Sciatic nerve (tissue), 2 donors: ENCODE measurements at places on chromosomes 16 and 17. TPM values are rescaled to one million over a fixed set of nuclear protein-coding genes. Genes with fewer than 3 reads are reported as not detected.

TBX21 gene
- total RNA-seq, result 1.1 TPM

KRT13 gene
- total RNA-seq, result 0.62 TPM

SPN gene
- 5.4 TPM for total RNA-seq

KRT27 gene
- total RNA-seq, result 1.2 TPM

ALOX12B gene
- total RNA-seq, result not detected

CHAD gene
- not detected for total RNA-seq

SCN4A gene
- total RNA-seq, result 3.5 TPM

TP53TG3 gene
- total RNA-seq, result not detected

DNA sequence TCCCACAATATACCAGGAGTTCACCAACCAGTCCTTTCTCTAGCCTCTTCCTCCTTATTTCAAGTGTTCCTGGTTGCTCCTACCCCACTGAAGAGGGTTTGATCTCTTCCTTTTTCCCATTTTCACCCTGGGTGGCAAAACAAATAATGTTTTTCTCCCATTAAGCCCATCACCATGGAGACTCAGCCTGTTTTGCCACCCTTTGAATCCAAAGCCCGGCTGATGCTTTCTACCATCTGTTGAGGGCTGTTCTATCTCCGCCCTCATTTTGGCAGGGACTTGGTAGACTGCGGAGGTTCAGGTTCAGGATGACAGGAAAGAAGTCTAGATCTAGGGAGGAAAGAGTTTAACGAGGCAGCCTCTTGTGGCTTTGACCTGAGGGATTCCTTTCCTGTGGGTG is 2.6 kb downstream of the DNAH2 start:
- DNase-seq, result no peak

GRCh38 chr16:16120382-16121184 is 102.7 kb downstream of the ABCC6 start:
- no peak for DNase-seq

DNA sequence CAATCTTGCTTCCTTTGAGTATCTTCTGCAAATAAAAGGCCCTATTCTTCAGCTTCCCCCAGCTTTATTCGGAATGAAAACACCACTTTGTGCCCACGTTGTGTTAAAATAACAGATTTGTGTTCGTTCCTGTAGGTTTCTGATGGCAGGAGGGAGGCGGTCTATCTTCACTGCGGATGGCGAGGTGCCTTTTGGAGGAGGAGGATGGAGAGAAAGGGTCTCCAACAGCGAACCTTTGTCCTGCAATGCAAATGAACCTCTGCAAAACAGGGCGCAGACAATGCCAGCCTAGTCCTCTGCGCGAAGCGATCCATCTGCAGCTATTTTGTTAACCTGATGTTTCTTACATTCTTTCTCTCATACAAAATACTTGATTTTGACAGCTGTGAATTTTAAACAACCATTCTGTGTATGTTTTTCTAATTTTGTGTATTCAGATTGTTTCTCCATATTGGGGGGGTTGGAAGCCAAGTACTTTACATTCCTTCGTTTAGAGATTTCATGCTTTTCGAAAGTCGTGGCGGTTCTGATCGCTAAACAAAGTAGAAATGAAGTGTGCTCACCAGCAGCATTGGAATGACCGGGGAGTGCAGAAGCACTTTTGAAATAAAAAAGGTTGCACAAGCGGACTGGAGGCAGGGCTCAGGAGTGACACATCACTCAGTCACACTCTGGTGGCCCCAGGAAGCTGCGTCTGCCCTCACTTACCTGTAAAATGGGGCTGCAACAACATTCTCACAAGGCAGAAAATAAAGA is 279.0 kb upstream of the IRX5 start:
- DNase-seq, result no peak

DNA sequence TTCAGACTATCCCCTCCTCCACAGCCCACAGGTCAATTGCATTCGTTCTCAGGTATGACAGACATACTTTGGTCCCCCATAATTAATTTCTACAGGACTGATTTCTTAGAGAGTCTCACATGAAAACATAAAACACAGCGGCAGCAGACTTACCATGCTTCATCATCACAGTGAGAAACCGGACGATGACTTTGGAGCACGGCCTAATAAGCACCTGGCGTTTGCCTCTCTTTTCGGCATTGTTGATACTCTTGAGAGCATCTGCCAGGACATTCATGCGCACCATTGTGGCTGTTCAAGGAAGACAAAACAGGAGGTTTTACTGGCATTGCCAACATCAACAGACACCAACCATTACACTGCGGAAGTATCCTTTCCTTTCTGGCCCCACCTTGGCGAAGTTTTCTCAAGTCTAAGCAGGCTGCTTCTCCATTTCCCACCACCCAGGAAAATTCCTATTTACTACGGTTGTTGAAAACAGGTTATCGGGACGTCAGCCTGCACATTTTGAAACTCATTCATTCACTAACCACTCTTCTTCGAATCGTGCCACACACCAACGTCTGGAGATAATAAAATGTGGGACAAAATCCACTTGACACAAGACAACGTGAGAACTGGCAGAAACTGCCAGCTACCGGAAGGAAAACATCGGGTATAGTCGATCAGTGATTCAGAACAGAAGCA is 1.2 kb downstream of the RPS15A start:
- DNase-seq, result no peak

DNA sequence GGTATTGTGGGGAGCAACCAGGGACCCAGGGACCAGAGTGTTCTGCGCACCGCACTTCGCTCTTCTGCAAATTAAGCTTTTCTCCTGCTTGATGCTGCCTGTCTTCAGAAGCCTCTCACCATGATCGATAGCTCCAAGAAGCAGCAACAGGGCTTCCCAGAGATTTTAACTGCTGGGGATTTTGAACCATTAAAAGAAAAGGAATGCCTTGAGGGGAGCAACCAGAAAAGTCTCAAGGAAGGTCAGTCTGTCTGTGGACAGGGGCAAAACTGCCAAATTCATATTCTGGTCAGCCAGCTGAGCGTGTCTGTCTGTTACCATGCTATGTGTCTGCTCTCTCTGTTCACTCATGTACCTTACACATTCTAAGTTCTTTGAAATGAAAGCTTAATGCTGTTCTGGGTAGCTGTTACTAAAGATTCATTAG is 115.7 kb downstream of the MRTFB start:
- no peak for DNase-seq

DNA sequence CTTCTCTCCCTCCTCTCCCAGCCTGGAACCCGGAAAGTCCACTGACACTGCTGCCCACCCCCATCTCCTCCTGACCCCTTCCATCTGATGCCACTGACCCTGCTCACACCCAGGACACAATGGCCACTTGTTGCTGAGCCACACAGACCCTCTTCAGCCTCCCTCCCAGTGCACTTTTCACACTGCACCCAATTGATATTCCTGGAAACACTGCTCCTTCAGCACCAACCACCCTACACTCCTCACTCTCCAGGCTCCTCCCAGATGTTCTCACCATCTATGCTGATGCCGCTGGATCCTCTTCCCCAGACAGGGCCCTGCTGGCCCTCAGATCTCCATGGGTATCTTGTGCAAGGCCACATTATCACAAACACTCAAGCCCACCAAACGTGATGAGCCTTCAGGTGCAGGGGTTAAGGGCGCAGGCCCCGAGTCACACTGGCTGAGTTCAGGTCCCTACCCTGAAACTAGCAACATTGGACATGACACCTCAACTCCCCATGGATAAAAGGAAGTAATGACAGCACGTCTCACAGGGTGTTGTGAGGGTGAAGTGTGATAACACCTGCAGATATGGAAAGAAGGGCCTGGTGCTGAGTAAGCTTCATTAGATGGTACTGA is 238.1 kb downstream of the ZNF423 start:
- peak; percentile 26 for DNase-seq

- DNase-seq, result no peak
These were observed 22.3 kb downstream of the C16orf90 start for GRCh38 chr16:3472878-3473595.

DNA sequence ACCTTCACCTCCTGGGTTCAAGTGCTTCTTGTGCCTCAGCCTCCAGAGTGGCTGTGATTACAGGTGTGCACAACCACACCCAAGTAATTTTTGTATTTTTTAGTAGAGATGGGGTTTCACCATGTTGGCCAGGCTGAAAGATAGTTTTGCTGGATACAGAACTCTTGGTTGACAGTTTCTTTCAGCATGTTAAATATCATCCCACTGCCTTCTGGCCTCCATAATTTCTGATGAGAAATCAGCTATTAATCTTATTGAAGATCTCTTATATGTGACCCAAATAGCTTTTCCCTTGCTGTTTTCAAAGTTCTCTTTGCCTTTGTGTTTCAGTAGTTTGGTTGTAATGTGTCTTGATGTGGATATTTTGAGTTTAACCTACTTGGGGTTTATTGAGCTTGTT is 50.3 kb upstream of the BRD7 start:
- DNase-seq, result no peak

GRCh38 chr17:55117164-55117563 is 147.6 kb upstream of the HLF start:
- no peak for DNase-seq

DNA sequence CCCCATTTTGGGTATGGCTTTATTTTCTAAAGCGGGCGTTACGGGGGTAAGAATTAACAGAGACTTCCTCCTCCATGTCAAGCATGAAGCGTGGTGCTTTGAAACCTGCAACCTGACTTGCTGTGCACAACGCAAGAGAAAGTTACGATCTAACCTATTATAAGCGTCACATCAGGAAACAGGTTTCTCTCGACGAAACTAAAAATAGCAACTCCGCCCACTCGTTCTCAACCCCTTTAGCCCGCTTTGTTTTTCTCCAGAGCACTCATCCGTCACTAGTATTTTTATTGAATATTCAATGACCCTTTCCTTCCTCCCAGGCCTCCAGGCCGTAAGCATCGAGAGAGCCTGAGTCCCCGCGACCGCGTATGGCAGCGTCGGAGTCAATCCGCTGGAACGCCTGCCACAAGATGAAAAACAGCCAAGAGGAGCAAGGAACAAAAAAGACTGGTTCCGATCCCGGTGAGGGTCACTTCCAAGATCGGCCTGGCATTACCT is 555 bp downstream of the NUP88 start:
- no peak for DNase-seq

DNA sequence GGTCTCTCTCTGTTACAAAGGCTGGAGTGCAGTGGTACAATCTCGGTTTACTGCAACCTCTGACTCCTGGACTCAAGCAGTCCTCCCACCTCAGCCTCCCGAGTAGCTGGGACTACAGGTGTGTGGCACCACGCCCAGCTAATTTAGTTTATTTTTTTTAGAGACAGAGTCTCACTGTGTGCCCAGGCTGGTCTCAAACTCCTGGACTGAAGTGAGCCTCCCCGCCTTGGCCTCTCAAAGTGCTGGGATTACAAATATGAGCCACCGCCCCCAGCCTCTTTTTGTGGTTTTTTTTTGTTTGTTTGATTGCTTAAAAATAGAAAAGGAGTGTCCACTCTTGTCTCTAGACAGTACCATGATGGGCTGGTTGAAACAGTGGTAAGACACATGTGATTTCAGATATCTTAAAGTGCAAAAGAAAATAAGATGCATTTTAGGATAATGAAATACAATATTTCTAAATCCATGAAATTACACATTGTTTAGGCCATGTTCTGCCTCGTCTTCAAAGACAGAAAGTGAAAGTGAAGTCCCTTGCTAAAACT is 27.4 kb downstream of the KIAA0513 start:
- no peak for DNase-seq

DNA sequence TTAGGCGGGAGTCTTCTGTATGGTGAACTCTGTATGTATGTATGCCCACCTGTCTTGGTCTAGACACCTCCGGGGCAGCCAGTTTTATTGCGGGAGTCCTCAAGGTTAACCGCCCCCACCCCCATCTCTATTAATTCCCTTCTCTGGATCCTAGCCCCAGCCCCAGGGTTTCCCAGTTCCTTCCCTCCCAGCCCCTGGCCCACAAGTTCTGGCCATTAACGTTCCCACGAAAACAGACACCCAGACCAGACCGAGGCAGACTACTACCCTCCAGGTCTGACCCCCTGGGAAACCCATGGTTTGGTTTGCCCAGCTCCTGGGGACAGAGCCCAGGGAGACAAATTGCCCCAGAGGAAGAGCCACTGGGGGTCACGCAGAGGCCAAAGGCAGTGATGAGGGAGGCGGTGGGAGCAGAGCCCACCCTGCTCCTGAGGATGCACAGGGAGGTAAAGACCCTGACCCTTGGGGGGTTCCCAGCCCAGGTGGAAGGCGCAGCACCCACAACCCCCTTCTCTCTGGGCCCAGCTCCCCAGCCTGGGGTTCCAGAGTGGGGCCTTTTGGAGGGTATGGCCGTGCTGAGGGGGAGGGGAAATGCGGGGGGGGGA is 8.5 kb downstream of the TBKBP1 start:
- no peak for DNase-seq
